GM13977 (cell line): ENCODE measurements at places on chromosomes 16 and 17.

DNA sequence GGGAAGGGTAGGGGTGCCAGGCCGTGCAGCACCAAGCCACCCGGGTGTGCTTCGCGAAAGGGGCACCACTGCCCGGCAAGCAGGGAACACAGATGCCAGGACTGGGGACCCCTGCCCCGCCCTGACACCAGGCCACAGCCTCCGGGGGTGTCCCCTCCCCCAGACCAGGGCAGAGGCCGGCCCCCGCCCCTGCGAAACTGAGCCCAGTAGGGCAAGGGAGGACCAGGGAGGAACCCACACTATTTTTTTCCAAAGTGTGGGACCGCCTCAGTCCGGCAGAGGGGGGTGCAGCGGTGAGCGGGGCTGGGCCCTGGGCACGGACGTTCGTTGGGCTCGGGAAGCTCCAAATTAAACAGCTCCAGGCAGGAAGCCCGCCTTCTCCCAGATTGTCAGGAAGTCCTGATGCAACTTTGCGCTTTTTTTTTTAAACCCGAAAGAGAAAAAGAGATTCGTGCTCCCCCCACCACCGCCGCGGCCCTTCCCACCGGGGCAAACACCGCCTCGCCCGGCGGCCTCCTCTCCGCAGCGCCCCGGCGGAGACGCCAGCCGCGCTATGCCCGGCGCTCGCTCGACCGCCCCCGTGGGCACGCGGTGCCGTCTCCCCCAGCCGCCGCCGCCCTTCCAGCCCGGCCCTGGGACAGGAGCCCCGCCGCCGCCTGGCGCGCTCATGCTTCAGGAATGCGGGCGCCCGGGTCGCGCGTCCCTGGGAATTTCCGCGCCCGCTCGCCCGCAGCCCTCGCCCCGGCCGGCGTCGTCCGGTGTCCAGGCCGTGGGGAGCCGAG lies 755 bp downstream of the PIEZO1 start:
- DNase-seq = peak; percentile 67

DNA sequence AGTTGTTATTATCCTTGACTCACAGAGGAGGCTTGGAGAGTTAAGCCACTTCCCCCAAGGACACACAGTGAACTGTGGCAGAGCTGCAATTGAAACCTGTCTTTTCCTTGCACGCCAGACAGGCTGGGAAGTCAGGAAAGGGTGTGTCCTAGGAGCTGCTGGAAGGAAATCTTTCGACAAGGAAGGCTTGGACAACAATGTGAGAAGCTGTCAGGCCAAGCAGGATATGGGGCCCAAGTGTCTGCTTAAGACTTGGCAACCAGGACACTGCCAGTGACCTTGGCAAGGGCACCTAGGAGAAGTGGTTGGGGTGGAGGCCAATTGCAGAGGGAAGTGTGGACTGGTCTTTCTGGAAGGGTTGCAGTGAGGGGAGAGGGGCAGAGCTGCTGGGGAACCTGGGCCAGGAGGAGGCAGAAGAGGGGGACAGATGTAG lies 2.1 kb upstream of the CAMKK1 start:
- no peak for DNase-seq

DNA sequence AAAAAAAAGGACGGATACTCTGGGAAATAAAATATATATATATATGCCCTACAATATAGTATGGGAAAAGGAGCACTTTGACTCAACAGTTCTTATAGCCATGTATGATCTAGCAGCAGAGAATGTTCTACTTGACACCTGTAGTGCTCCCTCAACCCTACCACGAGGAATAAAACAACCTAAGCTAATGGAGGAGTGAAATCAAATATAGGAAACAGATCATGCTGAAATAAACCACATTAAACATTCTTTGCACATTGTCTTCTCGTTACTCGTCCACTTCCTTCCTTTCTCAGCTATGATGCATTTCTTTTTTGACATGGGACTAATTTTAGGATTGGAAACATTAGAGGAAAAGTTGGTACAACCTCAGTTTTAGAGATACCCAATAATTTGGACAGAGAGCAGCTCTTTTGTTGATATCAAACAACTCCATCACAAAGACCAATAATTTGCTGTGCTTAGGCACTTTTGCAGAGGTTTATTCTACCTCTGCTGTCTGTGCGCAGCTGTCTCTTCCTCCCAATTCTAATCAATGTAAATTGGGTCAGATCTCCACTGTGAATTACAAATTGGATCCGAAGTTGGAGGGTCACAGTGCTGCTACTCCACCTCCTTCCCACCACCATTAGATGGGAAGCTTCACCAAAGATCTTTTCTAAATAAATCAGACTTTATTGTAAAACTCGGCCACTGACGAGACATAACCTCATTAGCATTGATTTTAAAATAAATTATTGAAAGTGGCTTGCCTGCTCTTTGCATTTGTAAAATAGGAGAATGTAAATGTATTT lies 65.8 kb downstream of the SNX11 start:
- DNase-seq = no peak

DNA sequence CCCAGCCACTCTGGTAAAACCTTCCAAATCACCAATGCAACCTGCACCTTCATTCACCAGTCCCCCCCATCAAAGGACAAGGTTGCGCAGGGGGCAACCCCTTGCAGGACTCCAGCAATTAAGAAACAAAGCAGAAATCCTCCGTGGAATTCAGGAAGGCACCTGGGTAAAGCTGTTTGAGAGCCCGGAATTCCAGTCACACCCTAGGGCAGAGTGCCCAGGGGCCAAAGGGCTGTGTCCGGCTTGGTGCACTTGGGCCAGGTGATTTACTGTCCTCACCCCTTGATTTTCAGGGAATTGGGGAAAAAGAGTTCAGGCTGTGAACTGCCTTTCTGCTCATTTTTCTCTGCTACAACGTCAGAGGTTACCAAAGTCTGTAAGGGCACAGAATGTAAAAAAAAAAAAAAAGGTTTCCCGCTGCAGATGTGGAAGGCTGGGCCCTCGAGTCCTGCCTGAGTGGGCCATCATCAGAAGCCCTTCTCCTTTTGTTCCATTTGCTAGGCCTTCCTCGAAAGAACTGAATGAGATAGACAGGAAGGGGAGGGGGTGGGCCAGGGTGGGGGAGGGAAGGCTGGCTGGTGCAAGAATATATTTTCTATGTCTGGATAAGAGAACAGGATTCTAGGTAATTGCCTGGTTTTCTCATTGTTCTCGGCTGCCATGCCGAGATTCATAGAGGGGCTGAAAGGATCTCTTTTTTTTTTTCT lies 266.5 kb upstream of the PSMD7 start:
- DNase-seq = no peak

DNA sequence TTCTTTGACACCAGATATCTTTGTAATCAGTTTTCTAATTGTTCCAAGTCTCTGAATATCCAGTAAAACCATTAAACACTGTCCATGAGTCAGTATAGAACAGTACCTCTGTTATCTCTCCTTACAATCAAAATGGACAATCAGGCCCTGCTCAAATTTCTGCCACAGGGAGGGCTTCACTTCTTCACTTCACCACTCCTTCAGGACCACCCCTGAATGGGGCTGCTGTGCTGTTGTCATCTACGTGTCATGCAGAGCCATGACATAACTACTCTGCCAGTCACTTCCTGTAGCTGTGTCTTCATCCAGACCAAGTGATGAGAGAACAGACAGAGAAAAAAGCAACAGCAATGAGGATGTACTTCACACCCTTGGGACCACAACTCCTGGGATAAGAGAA lies 116.9 kb downstream of the TANC2 start:
- no peak for DNase-seq

GRCh38 chr16:86663685-86664521 lies 85.6 kb downstream of the FOXL1 start:
- no peak for DNase-seq

- no peak for DNase-seq
These were observed 10.1 kb downstream of the IRF8 start for GRCh38 chr16:85908889-85909589.

GRCh38 chr16:57373117-57373947 lies 1.0 kb downstream of the CX3CL1 start:
- DNase-seq = no peak

- no peak for DNase-seq
These were observed 11.6 kb downstream of the ACLY start for GRCh38 chr17:41907185-41907556.

- no peak for DNase-seq
These were observed 300.6 kb upstream of the EEF2KMT start for GRCh38 chr16:5398203-5398602.

DNA sequence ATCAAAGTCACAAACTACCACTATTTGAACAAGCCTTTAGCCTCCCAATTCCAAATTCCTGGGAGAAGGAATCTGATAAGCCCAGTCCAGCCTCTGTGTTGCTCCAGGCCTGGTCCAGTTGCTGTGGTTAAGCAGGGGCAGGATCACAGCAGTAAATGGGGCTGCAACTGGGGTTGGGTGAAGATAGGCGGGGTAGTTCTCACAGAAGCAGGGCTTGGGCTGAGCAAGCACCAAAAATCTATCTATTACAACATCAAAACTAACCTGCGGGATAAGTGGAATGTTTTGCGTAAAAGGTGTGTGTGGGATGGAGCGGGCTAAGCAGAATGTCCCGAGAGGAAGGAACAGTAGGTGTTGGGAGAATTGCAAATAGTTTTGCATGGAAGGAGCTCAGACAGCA lies 23.0 kb upstream of the RNF135 start:
- no peak for DNase-seq

DNA sequence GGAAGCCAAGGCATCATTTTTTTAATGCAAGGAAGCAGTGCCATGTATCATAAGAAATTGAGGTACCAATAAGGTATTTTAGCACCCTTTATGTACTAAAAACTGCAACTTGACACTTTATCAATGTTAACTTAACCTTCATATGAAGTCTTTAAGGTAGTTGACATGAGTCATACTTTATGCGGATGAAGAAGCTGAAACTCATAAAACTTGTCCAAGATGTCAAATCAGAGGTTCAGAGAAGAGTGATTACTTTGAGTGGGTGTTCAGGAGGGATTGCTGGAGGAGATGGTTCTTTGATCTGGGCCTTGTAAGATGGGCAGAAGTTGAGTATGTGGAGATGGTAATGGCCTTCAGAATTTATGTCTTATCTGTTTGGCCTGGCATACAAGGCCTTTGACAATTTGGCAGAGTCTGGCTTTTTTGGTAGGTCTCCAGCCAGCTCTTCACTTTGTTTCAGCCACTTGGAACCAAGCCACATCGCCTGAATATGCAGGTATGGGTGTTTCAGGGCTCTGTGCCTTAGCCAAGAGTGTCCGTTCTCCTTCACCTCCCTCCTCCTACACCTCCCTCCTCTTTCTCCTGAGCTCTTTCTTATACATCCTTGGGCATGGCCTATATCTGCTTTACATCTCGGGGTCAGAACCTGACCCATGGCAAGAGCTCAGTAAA lies 23.7 kb downstream of the YPEL2 start:
- DNase-seq = no peak

GRCh38 chr16:74997042-74997491 lies 1.8 kb upstream of the ZNRF1 start:
- no peak for DNase-seq

- no peak for DNase-seq
These were observed 106.8 kb downstream of the METRNL start for GRCh38 chr17:83186226-83186625.

DNA sequence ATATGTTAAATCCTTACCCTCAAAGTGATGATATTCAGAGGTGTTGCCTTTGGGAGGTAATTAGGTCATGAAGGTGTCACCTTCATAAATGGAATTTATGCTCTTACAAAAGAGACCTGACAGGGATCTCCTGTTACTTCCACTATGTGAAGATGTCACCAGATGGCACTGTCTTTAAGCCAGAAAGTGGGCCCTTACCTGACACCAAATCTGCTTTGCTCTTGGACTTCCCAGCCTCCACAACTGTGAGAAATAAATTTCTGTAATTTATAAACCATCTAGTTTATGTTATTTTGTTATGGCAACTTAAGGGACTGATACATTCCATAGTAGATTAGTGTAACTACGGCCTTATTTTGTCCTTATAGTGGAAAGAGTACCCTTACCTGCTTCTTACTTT lies 358.3 kb upstream of the SALL1 start:
- no peak for DNase-seq

- DNase-seq = no peak
These were observed 18.1 kb upstream of the DLX3 start for GRCh38 chr17:50013079-50013478.

GRCh38 chr17:31415004-31415454 lies 23.6 kb downstream of the RAB11FIP4 start:
- no peak for DNase-seq

DNA sequence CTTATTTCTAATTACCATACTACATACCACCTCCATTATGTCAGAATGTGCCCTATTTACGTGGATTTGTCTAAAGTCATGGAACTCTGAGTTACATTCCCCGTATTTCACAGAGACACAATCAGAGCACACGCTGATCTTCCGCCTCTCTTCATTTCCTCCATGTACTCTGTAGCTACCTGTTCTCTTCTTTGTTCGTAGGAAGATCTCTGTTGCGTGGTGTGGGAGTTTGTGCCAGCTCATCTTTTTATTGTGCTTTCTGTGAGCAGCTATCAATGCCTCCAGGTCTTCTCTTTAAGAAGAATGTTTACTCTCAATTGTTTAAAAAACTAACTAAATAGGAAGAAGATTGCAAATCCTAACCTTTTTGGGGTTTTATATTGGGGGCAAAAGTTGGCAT lies 26.9 kb downstream of the NLRC5 start:
- DNase-seq = no peak

DNA sequence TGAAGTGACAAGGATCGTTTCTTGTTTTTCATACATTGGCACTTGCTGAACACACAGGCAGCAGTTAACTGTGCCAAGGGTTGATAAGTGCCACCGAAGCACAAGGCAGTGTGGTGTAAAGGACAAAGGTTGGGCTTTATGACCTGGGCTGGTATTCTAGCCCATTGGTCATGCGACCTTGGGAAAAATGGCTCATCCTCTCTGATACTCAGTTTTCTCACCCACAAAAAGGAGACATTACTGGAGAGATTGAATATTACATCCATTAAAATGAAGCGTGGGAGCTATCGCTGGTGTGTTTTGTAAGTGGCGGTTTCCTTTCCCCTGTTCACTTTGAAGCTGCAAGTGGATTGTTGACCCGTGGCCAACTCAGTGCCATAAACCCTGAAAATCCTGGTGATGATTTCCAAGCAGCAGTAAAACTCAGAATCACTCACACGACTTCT lies 216.9 kb downstream of the HAPSTR1 start:
- DNase-seq = no peak

DNA sequence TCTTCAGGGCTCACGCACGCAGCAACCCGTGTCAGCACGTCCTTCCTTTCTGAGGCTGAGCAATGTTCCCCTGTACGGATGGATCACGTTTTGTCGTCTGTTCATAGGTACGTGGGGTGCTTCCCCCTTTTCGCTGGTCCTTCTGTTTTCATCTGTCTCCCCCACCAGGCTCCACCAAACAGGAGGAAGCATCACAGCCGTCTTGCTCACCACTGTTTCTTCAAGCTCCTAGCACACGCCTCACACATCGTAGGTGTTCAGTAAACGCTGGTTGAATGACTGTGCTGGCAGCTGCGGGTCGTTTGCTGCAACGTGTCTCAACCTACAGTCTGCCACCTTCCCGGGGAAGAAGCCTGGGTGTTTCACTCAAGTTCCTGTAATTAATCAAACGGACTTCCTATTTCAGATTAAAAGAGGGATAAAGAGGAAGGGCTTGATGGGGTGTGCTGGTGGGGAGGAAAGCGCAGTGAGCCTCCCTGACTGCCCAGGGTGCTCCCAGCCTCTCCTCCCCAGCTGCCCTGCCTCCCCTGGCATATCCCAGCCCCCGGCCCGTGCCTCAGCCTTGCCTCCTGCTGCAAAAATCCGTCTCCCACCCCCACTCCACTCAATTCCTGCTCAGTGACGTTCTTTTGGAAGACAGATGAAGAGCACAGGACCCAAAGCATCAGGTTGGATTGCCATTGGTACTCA lies 76.7 kb upstream of the DOC2B start:
- DNase-seq = no peak
